ENCODE measurements at places on chromosomes 7 and 10.

- DNase-seq = no peak
These were observed 322.6 kb upstream of the SEMA3D start for GRCh38 chr7:85509476-85509875.

- no peak for DNase-seq
These were observed 6.6 kb downstream of the GJD4 start for GRCh38 chr10:35611750-35612149.

GRCh38 chr10:72663971-72664370 lies 28.0 kb upstream of the MCU start:
- DNase-seq = no peak

GRCh38 chr10:21523557-21524008 lies 1.9 kb downstream of the SKIDA1 start:
- peak; percentile 89 for DNase-seq

- no peak for DNase-seq
These were observed 125.6 kb upstream of the SLC26A5 start for GRCh38 chr7:103571586-103571985.

DNA sequence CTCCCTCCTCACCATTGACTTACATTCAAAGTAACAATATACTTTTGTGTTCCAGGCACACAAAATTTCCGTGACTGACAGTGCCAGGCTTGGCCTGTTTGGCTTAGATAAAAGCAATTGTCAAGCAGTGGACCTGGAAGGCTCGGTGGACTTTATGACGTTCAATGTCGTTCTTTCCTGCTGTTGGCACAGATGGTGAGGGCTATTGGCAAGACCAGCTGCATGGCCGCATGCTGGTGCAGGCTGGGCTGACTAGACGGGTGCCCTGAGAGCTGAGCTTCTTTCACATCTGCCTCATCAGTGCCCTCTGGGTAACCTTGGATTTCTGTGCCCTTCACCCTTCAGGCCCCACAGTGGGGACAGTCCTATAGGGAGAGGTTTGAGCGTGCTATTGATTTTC lies 45.2 kb downstream of the WIPF3 start:
- no peak for DNase-seq

GRCh38 chr7:93044147-93044810 lies 73.5 kb downstream of the SAMD9 start:
- no peak for DNase-seq

GRCh38 chr7:99788554-99788953 lies 4.6 kb upstream of the CYP3A4 start:
- DNase-seq = no peak

DNA sequence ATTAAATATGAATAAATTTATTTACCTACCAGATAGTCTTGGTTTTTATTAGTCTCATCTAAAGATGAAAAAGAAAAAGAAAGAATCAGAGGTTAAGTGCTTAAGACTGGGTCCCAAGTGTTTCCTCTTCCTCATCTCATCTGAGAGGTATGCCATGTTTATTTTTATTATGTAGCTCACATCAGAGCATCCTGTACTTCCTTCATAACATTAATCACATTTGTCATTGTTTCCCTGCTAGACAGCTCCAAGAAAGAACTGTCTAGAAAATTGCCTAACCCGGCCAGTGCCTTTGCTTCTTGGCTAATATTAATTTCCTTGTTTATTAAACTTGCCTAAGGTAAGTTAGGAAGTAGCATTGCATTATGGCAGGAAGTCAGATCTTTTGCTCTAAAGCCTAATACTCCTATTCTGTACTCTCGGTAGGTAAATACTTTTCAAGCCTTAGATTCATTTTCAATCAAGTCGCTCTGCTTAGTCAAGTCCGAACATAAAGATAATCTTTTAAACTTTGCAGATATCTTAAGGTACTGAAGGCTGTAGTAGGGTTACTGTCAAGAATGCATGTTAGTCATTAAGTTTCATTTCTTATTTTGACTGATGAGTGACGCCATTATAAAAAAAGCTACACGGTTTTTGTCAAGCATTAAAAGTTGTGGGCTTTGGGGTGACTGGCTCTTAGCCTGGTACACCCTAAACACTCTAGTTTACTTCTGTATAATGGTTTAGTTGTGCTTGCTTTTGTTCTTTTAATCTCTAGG lies 47.4 kb downstream of the ZMYND11 start:
- no peak for DNase-seq

- DNase-seq = no peak
These were observed 109.6 kb upstream of the MTPN start for GRCh38 chr7:136086712-136087111.

- no peak for DNase-seq
These were observed 424.3 kb upstream of the NRG3 start for GRCh38 chr10:81450651-81451050.

Measured in NCI-H1092 treated with DMSO at 0.1 percent for 48 hours (cell line).